Activated B cell treated with CpG ODN at 0.5 μM for 24 hours (primary cell): ENCODE measurements at places on chromosomes 5 and 9. TPM values are rescaled to one million over a fixed set of nuclear protein-coding genes. Genes with fewer than 3 reads are reported as not detected.

- no peak overlapping the region for H3K27ac ChIP-seq
- no peaks in the 10 kb centered on the region for H3K27me3 ChIP-seq
- no peak for DNase-seq
- no peaks in the 10 kb centered on the region for H3K4me1 ChIP-seq
- H3K4me3 ChIP-seq, result no peak overlapping the region
Observed at GRCh38 chr5:5220901-5221631, 80.9 kb downstream of the ADAMTS16 start.

DNA sequence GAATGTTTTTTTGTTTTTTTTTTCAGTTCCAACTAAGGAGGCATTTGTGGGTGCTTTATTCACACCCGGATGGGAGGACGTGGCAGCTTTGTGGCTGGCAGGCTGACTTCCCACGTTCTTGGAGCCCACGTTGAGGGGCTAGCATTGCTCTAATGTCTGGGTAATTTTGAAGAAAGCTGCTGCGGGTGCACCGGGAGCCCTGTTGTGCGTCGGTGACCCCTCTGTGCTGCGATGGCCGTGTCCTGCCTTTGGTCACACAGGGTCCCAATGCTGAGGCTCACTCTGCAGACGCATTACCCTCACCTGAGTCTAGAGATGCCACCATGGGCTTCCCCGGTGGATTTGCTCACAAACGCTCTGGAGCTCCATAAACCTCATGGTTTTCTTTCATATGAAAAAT, 34.2 kb downstream of the NDUFS6 start:
- H3K36me3 ChIP-seq, result no peaks in the 10 kb centered on the region
- H3K4me3 ChIP-seq, result no peak overlapping the region
- no peak overlapping the region for H3K27ac ChIP-seq
- no peaks in the 10 kb centered on the region for H3K4me1 ChIP-seq
- H3K27me3 ChIP-seq, result peaks cover 6% of the 10 kb centered on the region

DNA sequence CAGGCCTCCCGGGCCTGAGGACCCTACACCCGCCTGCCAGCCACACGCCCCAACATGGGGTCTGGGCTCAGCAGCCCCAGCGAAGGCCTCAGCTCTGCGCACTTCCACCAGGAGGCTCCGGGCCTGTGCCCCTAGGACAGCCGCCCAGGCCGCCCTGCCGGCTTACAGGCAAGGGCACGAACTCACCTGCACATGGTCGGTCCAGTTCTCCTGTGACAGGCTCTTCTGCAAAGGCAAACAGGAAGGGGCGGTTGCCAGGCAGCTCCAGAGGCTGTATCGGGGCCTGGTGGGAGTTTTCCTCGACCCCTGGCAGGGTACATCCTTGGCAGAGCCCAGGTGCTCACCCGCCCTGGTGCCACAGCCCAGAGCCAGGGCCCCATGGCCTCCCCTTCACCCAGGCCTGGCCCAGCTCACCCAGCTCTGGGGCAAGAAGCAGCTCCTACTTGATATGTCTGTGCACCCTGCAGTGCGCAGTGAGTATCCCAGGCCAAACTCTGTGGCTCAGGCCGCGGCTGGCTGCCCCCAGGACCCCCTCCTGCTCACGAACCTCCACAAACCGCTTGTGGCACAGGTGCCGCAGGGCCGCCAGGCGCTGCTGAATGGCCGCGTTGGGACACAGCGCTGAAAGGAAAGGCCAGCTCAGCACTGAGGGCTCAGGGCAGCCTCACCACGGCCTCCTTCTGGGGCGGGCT, 52.2 kb upstream of the NRARP start:
- no peaks in the 10 kb centered on the region for H3K36me3 ChIP-seq
- no peak overlapping the region for H3K4me3 ChIP-seq
- no peaks in the 10 kb centered on the region for H3K27me3 ChIP-seq
- no peak for DNase-seq
- no peak overlapping the region for H3K27ac ChIP-seq

Gene ITGA1
- 28.4 and 34.0 TPM in 2 replicates for total RNA-seq

Gene NTRK2
- total RNA-seq, result 0.07 and 0.10 TPM in 2 replicates

GRCh38 chr5:157345485-157345884, 79.6 kb downstream of the CYFIP2 start:
- no peak overlapping the region for H3K4me3 ChIP-seq
- peaks cover 3% of the 10 kb centered on the region for H3K4me1 ChIP-seq
- H3K36me3 ChIP-seq, result peaks cover 95% of the 10 kb centered on the region
- H3K27me3 ChIP-seq, result no peaks in the 10 kb centered on the region

Gene TICAM2
- 12.4 and 13.3 TPM in 2 replicates for total RNA-seq

Gene JAKMIP2
- 2.0 and 3.1 TPM in 2 replicates for total RNA-seq
